EL (cell line): ENCODE measurements at places on chromosomes 12 and 14.

GRCh38 chr12:74689071-74689655 lies 151.5 kb downstream of the ATXN7L3B start:
- peak; percentile 45 for DNase-seq

DNA sequence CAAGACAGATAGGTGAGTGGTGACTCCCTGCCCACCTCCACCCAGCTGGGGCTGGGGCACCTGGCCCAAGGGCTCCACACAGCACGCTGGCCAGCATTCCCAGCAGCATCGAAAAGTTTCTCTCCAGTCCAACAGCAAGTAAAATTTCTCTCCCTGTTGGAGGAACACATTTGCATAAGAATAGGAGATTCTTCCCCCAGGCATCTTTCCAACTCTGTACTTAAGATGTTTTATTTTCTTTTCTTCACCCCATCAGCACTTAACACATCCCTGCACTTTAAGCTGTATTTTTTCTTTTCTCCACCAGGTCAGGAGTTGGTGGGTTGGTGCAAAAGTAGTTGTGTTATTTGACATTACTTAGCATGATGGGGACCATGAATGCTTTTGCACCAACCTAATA lies 47.2 kb downstream of the OR9K2 start:
- DNase-seq: no peak

- DNase-seq: no peak
Observed at GRCh38 chr12:54172168-54172567, 16.6 kb downstream of the SMUG1 start.

DNA sequence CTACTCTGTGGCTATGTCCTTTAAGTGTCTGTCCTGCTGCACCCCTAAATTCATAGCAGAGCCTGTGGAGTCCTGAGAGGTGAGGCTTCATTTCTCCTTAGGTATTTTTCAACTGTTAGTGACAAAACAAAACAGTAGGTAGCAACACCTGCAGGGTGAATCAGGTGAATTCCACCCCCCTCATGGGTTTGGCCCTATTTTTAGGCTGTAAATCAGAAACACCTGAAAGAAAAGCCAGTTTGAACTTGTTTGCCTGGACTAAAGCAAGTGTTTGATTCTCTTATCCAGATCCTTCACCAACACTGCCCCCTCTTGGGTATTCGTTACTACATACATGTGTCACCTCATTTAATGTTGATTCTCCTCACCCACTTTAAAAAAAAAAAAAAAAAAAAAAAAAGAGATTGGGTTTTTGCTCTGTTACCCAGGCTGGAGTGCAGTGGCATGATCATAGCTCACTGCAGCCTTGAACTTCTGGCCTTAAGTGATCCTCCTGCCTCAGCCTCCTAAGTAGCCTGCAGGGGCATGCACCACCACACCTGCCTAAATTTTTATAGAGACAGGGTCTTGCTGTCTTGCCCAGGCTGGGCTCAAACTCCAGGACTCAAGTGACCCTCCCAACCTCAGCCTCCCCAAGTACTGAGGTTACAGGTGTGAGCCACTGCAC lies 10.3 kb downstream of the TBPL2 start:
- peak; percentile 70 for DNase-seq

DNA sequence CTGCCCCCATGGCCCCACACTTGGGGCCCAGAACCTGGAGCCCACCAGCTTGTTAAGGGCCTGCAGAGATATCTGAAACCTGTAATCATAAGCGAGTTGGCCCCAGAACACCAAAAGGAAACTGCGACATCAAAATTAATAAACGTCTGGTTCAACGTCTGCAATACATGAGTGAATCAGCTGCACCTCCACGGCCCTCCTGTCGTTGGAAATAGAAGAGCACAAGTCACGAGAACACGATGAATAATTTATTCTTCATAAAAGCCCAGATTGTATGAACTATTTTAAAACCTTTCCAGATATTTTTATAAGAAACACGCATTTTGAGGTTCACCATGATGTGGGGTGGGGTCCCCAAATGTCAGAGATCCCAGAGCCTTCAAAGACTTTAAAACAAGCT lies 9.7 kb upstream of the CMKLR1 start:
- DNase-seq: no peak

DNA sequence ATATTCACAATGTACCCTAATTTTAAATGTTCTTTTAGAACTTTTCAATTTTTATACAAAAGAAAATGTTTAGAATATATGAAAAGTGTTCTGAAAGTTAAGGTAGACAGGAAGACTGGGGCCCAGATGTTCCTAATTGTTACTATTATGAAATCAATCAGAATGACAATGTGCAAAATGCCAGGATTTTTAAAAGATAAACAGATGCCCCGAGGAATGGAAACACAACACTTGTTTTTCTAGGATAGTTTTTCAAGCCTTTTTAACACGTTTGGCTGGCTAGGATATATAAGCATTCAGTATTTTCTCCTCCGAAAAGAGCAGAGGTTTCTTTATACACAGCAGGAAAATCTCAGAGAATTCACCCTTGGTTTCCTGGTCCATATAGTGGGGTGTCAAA lies 106.8 kb downstream of the ESR2 start:
- DNase-seq: no peak

- DNase-seq: peak; percentile 76
Observed at GRCh38 chr14:52801014-52801712, 9.8 kb upstream of the GNPNAT1 start.

GRCh38 chr12:25130741-25131188 lies 64.2 kb downstream of the DNAI7 start:
- DNase-seq: peak; percentile 46

- no peak for DNase-seq
Observed at GRCh38 chr12:81015510-81015909, 62.4 kb upstream of the ACSS3 start.

- no peak for DNase-seq
Observed at GRCh38 chr14:101359221-101360053, 201.9 kb upstream of the DIO3 start.
